ENCODE measurements at places on chromosomes 13 and 19.

- DNase-seq, result no peak
These were observed 182.4 kb downstream of the NUFIP1 start for GRCh38 chr13:44806826-44807225.

DNA sequence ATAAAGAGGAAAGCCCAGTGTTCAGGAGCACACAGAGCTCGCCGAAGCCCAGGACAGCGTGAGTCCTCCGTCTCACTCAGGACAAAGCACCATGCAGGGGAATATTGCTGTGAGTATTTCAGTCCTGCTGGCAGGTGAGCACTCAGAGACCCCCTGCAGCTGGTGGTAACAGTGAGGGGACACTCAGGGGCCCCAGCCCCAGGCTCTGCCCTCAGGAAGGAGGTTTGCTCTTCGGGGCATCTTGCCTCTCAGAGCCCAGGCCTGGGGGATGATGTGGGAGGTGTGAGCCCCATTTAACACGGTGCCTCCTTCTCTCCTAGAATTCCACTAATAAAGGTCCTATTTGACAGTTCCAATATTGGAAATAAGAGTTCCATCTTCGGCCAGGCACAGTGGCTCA, 14.8 kb downstream of the LILRA1 start:
- DNase-seq, result no peak

- DNase-seq, result no peak
These were observed 16.9 kb downstream of the FAM187B start for GRCh38 chr19:35211545-35212230.

GRCh38 chr19:42555801-42556200, 27.5 kb upstream of the CEACAM1 start:
- DNase-seq, result no peak

Measured in stimulated activated CD4-positive, alpha-beta T cell treated with anti-CD3 and anti-CD28 coated beads, Interleukin-15, amount 100 ng/mL, for 48 hours (primary cell).